ENCODE measurements at places on chromosomes 4 and X.

DNA sequence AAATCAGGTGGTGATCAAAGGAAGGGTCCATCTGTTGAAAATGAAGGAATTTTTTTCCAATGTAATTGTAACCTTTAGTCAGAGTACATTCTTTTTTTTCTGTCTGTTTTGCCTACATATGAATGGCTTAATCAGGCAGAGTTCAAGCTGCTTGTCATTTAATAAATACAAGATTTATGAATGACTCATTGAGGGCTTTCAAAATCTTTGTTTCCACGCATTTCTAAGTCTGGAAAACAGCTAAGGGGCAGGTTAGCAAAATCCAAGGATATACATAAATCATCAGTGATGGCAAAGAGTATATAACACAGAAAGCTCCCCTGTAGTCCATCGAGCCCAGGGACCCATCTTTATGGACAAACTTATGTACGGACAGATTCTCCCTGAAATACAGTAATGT is 1.8 kb downstream of the CA5B start:
- DNase-seq = no peak

- no peak for DNase-seq
Observed at GRCh38 chrX:39206399-39207145, 405.3 kb downstream of the MID1IP1 start.

GRCh38 chr4:48226199-48226598 is 43.4 kb downstream of the TEC start:
- DNase-seq = no peak

GRCh38 chr4:99845708-99846469 is 29.3 kb downstream of the DAPP1 start:
- no peak for DNase-seq

DNA sequence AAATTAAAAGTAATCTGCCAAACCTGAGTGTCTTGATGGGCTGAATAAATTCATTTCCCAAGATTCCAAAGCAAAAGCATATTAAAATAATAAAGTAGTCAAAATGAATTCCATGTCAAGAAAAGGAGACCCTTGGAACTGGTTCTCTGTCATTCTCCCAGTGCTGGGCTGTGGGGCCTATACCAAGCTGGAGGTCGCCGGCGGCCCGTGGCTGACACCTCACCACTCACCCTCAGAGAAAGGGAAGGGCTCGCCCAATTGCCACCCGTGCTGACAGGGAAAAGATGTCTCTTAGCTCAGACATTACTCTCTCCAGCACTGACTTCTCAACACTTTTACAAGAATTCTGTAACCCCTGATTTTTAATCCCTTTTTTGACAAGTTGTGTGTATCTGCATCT is 51.7 kb downstream of the GATB start:
- DNase-seq = no peak

- no peak for DNase-seq
Observed at GRCh38 chrX:23365541-23365940, 30.9 kb downstream of the PTCHD1 start.
